ENCODE measurements at places on chromosomes 2 and 18.

DNA sequence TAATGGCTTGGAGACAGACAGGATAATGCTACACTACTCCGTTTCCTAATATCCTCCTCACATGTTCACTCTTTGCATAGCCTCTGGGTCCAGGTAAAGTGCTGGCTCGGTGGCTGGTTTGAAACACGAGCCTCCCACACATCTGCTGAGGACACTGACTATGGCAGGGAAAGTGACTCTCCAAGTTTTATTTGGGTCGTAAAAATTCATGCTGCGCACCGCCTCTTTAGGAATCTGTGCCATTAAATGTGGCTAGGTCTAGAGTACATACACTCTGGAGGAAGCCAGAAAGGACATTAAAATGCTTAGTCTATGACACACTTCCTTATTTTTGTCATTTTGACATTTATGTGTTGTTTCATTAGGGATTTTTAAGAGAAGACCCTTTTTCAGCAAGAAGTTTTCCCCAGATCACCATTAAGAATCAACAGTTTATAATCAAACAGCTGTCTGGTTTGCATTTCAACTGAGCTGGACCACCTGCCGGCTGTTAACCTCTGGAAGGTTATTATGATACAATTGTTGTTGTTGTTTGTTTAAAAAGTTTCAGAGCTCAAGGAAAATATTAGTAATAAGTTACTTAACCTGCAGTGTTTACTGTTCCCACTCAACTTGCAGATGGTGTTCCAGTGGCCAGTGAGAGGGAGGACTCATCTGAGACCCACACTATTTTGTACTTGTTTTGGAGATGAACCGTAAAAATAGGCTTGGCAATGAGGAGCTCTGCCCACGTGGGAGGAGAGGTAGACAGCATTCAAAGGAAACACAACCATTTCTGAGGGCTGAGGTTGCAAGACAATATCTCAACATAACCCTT lies 443.3 kb upstream of the MEIS1 start:
- DNase-seq, result no peak

DNA sequence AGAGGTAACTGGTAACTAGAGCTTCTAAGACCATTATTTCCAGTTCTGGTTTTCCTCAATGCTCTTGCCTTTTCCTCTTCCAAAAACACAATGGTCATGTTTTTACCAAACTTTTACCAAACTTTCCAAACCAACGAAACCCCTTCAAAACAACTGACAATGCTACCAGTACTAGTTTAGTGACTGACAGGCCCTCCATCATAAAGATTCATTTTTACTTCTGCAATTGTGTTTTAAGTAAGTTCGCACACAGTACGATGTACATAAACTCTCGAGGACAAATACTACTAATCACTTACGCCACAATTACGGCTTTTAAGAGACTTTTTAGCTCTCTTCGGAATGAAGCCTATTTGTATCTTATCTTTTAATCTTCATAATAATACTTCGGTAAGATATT lies 900 bp downstream of the C18orf32 start:
- peak; percentile 42 for DNase-seq

- no peak for DNase-seq
Measured at GRCh38 chr2:169819106-169819505, 5.6 kb downstream of the METTL5 start.

GRCh38 chr2:40831321-40831873 lies 379.5 kb upstream of the SLC8A1 start:
- no peak for DNase-seq

GRCh38 chr2:129142465-129142864 lies 823.8 kb upstream of the HS6ST1 start:
- no peak for DNase-seq

GRCh38 chr2:176152350-176153181 lies 1.2 kb downstream of the HOXD4 start:
- DNase-seq, result no peak

- peak; percentile 68 for DNase-seq
Measured at GRCh38 chr2:204691911-204692510, 146.7 kb downstream of the PARD3B start.

- DNase-seq, result no peak
Measured at GRCh38 chr2:627340-627709, 49.9 kb downstream of the TMEM18 start.

DNA sequence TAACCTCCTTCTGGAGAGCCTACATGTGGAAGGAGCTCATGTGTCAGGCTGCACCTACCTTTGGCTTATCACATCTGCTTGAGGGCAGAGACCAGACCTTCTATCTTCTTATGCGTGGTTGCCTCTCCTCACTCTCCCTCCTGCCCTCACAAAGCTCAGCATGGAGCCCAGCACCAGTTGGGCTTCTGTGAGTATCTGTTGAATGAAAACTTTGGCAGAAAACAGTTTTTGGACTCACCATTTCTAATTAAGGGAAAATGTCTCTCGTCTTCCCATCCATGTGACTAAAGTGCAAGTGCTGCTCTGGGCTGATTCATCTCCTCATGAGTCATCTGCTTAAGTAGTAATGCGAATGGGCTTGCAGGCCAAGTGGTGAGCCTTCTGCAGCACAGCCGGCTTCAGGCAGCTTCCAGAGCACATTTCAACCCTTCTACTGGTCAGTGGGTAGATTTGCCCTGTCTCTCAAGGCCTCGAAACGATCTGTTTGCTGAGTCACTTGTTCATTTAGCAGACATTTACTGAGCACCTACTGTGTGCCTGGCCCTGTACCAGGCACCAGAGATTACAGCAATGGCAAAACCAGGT lies 102.6 kb downstream of the VSNL1 start:
- peak; percentile 82 for DNase-seq

DNA sequence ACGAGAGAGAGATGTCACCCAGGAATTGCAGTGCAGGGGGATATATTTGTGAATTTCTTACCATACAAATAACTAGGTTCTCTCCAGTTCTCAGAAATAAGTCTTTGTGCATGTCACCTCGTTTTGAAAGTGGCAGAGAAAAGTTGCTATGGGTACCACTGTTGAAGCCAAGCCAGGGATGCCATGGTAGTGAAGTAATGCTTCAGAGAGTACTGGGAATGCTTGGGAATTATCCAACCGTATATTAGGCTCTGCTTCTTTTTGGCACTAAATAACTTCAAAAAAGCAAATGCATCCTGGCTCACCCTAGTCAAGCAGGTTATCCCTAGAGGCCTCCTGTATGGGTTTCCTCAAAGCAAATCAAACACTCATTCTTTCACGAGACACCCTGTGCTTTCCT lies 50.7 kb upstream of the DDX18 start:
- DNase-seq, result no peak

DNA sequence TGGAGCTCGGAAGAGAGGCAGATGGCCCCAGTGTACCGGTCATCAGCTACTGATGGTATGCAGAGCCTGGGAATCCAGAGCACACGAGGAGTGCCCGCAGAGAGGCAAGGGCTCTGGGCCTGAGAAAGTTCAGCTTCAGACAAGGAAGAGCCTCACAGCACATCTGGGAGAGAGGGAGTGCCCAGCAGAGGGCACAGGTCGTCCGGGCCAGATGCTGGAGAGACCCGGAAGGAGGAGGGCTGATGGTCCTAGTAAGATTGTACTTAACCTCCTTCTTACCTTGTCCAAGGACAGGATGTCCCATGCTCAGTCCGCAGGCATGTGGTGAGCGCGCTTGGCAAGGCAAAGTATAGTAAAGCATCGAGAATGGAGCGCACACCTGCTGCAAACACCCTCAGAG lies 24.4 kb upstream of the CHMP1B start:
- DNase-seq, result no peak

- DNase-seq, result no peak
Measured at GRCh38 chr2:112921982-112922381, 11.0 kb downstream of the IL37 start.

DNA sequence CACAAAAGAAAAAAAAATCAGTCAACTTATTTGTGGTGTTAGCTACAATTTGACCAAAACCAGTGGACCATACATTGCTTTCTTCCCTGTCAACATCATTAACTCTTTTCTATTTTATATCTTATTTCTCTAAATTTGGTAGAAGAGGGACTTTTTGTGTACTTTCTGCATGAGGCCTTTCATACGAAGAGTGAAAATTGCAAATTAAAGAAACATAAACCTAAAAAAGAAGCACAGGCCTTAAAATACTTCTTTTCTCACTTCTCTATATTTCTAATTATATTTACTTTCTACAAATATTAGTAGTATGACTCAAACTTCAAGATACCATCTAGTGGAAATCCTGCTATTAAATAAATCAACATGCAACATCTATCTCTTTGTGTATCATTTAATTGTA lies 1073.4 kb upstream of the ZEB2 start:
- DNase-seq, result no peak

GRCh38 chr2:119255760-119256581 lies 32.3 kb downstream of the STEAP3 start:
- DNase-seq, result no peak

- no peak for DNase-seq
Measured at GRCh38 chr2:142853912-142854311, 23.6 kb upstream of the KYNU start.

DNA sequence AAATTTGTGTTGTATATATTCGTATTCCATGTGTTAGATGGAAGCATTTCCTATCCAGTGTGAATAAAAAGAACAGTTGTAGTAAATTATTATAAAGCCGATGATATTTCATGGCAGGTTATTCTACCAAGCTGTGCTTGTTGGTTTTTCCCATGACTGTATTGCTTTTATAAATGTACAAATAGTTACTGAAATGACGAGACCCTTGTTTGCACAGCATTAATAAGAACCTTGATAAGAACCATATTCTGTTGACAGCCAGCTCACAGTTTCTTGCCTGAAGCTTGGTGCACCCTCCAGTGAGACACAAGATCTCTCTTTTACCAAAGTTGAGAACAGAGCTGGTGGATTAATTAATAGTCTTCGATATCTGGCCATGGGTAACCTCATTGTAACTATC lies 138.8 kb downstream of the GFPT1 start:
- DNase-seq, result no peak

DNA sequence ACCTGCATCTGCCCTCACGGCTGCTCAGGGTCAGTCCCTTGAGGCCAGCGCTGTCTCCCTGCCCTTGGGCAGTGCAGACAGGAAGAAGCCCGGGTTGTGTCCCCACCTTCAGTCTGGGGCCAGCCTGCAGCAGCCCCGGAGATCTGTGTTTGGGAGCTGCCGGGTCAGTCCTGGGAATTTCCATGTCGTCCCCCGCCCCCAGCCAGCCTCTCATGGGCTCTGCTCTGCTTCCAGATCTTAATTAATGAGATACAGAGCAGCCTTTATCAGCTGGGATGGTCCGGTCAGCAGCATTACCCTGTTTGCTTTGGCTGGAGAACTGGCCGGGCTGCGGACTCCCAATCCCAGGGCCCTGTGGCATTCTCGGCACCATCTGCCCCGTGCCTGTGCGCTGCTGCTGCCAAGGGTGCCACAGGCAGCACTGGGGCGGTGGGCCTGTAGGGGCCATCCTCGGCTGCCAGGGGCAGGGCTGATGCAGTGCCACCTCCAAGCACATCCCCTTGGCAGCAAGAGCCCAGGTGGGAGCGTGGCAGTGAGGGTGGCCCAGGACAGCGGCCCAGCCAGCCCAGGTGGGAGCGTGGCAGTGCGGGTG lies 2.4 kb downstream of the BOK start:
- DNase-seq, result no peak

DNA sequence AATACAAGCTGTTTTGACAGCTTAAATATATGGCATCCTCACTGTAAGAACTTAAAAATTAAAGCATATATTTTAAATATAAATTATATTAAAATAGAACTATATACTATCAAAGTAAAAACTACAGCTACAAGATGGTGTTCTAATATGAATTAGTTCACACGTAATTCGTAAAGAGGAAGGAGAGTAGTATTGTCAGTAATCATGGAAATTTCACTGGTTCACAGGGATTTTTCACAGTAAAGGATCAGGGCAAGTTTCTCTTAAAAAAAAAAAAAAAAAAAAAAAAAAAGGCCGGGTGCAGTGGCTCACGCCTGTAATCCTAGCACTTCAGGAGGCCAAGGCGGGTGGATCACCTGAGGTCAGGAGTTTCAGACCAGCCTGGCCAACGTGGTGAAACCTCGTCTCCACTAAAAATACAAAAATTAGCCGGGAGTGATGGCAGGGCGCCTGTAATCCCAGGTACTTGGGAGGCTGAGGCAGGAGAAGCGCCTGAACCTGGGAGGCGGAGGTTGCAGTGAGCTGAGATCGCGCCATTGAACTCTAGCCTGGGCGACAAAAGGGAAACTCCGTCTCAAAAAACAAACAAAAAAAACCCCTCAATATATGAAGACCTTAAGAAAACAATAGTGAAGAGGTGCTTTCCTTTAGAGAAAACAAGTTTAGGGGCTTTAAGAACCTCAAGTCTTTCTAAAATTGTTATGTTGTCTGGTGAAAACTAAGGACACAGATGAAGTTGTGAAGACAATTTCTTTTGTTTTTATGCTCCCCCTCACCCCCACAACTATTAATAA lies 32.5 kb downstream of the PNO1 start:
- peak; percentile 69 for DNase-seq

- no peak for DNase-seq
Measured at GRCh38 chr2:165594231-165594934, 124.9 kb downstream of the CSRNP3 start.

DNA sequence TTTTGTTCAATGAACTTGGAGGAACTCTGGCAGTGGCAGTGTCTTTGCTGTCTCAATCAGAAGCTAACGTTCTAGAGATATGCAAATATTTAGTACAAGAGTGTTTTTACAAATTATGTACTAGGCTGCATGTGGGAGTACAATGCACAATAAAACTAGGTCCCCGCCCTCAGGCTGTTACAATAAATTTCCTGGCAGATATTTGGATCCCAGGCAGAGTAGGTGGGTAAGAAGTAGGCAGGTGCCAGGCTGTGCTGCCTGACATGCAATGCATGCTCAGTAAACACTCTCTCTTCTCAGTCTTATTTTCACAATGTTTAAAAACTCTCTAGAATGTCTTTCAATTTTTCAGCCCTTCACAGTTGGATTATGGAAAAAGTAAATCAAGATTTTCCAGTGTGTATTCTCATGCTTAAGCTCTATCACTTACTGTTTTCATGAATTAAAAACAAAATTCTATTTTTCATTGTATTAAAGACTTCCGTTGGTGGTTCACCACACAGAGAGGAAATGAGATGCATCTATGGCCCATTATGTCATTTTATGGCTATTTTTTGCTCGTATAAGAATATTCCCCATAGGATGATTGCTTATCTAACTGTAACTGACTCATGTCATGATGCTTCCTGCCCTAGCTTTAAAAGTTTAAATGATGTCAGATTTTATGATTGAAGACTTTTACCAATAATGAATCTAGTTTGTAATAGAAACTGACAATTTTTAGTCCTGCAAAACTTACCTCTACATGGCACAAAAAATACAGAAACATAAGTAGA lies 346.1 kb downstream of the RND3 start:
- no peak for DNase-seq

GRCh38 chr2:172671501-172671900 lies 64.1 kb upstream of the RAPGEF4 start:
- no peak for DNase-seq

DNA sequence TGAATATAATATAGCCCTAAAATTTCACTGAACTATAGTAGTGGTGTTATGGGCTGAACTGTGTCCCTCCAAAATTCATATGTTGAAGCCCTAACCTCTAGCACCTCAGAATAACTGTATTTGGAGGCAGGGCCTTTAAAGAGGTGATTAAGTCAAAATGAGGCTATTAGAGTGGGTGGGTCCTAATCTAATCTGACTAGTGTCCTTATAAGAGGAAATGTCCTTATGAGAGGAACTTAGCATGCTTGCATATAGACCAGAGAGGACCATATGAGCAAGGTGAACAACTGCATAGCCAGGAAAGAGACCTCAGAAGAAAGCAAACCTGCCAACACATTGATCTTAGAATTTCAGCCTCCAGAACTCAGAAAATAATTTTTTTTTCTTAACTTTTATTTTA lies 238.4 kb downstream of the ZEB2 start:
- DNase-seq, result no peak

Measured in suppressor macrophage treated with lipopolysaccharide for 1 hour (primary cell).